ENCODE measurements at places on chromosomes 2 and 18.

- no peak overlapping the region for H3K4me3 ChIP-seq
- H3K27ac ChIP-seq = no peak overlapping the region
- H3K4me1 ChIP-seq = no peaks in the 10 kb centered on the region
- DNase-seq = no peak
- H3K27me3 ChIP-seq = no peaks in the 10 kb centered on the region
- no peaks in the 10 kb centered on the region for H3K36me3 ChIP-seq
These were observed 380.7 kb downstream of the RBM43 start for GRCh38 chr2:150880986-150881385.

GRCh38 chr2:40394031-40394430, 57.9 kb downstream of the SLC8A1 start:
- no peak overlapping the region for H3K27ac ChIP-seq
- DNase-seq = no peak
- H3K4me1 ChIP-seq = peaks cover 3% of the 10 kb centered on the region
- no peaks in the 10 kb centered on the region for H3K36me3 ChIP-seq
- no peak overlapping the region for H3K4me3 ChIP-seq

- peaks cover 2% of the 10 kb centered on the region for H3K27me3 ChIP-seq
- no peaks in the 10 kb centered on the region for H3K4me1 ChIP-seq
- H3K27ac ChIP-seq = no peak overlapping the region
- H3K36me3 ChIP-seq = no peaks in the 10 kb centered on the region
- H3K4me3 ChIP-seq = no peak overlapping the region
These were observed 73.6 kb downstream of the EN1 start for GRCh38 chr2:118773826-118774225.

GRCh38 chr2:75896779-75897366, 186.2 kb upstream of the GCFC2 start:
- H3K4me1 ChIP-seq = no peaks in the 10 kb centered on the region
- DNase-seq = peak; percentile 91
- no peaks in the 10 kb centered on the region for H3K27me3 ChIP-seq
- H3K4me3 ChIP-seq = no peak overlapping the region
- no peaks in the 10 kb centered on the region for H3K36me3 ChIP-seq

- H3K36me3 ChIP-seq = no peaks in the 10 kb centered on the region
- H3K27me3 ChIP-seq = no peaks in the 10 kb centered on the region
- no peak overlapping the region for H3K4me3 ChIP-seq
- H3K27ac ChIP-seq = no peak overlapping the region
- peaks cover 14% of the 10 kb centered on the region for H3K4me1 ChIP-seq
These were observed 9.7 kb downstream of the TTLL4 start for GRCh38 chr2:218720048-218721041.

DNA sequence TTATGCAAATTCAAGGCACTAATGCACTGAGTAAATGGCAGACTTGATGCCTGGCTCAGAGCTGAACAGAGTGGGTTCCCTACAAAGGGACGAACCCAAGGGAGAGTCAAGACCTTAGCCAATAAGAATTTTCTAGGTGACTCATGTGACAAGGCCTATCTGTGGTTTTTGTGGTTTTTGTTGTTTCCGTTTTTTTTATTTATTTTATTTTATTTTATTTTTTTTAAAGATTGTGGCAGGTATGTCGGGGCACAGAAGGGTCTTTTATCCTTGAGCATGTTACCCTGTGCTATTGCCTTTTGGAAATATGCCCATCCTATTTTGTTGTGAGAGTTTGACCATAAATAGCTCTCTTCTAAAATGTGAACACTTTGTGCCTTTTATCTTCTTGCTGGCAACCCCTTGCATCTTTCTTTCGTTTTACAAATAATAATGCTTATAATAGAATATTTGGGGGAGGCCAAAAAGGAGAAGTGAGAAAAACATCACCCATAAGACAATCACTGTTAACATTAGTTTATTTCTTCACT, 113.4 kb upstream of the AQP4 start:
- no peaks in the 10 kb centered on the region for H3K4me1 ChIP-seq
- DNase-seq = no peak
- H3K27me3 ChIP-seq = no peaks in the 10 kb centered on the region
- no peak overlapping the region for H3K27ac ChIP-seq
- no peak overlapping the region for H3K4me3 ChIP-seq
- no peaks in the 10 kb centered on the region for H3K36me3 ChIP-seq

All from mesendoderm (in vitro differentiated cells).